ENCODE measurements at places on chromosomes 3 and 15. TPM values are rescaled to one million over a fixed set of nuclear protein-coding genes. Genes with fewer than 3 reads are reported as not detected.

The ABI3BP gene
- total RNA-seq, result 0.61 TPM

The MESP2 gene
- not detected for total RNA-seq

The HRG gene
- total RNA-seq, result not detected

DNA sequence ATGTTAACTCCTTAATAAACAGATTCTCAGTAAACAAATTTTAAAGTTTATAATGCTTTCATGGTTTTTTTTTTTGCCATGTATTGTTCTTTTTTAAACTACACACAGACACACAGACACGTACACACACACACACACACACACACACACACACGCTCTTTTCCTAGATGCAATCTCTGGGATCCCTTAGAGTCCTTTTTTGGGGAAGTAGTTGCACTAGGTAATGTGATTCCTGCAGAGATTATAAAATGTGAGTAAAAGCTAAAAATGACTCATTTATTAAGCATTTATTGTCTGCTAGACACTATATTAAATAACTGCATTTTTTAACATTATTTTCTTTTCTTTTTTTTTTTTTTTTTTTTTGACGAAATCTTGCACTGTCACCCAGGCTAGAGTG is 19.9 kb downstream of the NDUFB5 start:
- H3K4me1 ChIP-seq, result no peaks in the 10 kb centered on the region
- DNase-seq, result no peak
- H3K27ac ChIP-seq, result no peak overlapping the region
- H3K4me3 ChIP-seq, result no peak overlapping the region
- H3K36me3 ChIP-seq, result peaks cover 26% of the 10 kb centered on the region
- no peaks in the 10 kb centered on the region for H3K27me3 ChIP-seq

- no peaks in the 10 kb centered on the region for H3K27me3 ChIP-seq
- peak overlapping the region; percentile 62 for H3K27ac ChIP-seq
- DNase-seq, result peak; percentile 88
- H3K36me3 ChIP-seq, result no peaks in the 10 kb centered on the region
Measured at GRCh38 chr3:30286007-30286669, 320.3 kb upstream of the TGFBR2 start.

DNA sequence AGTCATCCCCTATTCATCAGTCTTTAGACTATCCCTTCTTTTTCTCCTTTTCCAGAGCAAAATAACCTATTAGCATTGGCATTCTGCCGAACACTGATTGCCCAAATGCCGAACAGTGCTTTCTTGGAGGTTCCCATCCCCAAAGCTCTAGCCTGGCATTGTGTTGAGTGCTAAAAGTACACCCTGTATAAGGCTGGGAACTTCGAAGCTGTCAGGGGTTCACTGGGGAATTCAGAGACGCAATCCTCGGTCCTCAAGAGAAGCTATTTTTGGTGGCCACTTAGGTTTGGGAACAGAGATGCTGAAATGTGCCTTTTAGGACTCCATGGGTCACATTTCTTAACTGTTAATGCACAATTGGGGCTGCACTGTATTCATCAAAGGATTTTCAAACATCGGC is 8.4 kb downstream of the FRMD5 start:
- H3K4me1 ChIP-seq, result no peaks in the 10 kb centered on the region
- DNase-seq, result no peak
- H3K27me3 ChIP-seq, result no peaks in the 10 kb centered on the region
- no peak overlapping the region for H3K27ac ChIP-seq
- no peak overlapping the region for H3K4me3 ChIP-seq
- no peaks in the 10 kb centered on the region for H3K36me3 ChIP-seq

DNA sequence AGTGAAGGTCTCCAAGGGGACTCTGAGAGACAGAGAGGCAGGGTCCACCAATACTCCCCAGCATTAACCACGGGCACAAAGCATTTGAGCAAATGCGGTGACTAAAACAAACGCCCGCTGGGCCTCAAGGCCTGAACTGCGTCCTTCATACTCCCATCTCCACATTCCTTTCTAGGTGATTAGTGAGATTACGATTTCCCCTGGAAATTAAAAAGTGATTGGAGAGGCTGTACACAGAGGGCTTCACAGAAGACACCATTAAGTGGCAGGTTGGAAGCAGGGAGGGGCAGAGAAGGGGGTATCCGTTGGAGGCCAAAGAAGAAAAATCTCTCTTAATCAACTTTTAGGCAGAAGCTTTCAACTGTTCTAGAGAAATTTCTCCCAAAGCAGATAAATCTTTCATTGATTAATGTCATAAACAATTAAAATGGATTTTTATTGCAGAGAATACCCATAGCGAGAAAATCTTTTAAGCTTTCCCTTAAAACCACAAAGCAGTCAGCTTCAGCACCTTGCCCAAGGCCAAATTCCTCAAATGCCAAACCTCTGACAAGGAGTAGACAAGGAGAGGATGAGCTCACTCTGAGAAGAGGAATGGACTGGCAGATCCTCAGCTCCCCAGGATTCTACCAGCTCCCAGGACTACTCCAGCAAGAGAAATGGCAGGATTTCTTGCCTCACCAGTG is 38.2 kb downstream of the MB21D2 start:
- H3K27ac ChIP-seq, result no peak overlapping the region
- no peaks in the 10 kb centered on the region for H3K27me3 ChIP-seq
- H3K4me1 ChIP-seq, result peaks cover 24% of the 10 kb centered on the region
- H3K4me3 ChIP-seq, result peak overlapping the region; percentile 8

DNA sequence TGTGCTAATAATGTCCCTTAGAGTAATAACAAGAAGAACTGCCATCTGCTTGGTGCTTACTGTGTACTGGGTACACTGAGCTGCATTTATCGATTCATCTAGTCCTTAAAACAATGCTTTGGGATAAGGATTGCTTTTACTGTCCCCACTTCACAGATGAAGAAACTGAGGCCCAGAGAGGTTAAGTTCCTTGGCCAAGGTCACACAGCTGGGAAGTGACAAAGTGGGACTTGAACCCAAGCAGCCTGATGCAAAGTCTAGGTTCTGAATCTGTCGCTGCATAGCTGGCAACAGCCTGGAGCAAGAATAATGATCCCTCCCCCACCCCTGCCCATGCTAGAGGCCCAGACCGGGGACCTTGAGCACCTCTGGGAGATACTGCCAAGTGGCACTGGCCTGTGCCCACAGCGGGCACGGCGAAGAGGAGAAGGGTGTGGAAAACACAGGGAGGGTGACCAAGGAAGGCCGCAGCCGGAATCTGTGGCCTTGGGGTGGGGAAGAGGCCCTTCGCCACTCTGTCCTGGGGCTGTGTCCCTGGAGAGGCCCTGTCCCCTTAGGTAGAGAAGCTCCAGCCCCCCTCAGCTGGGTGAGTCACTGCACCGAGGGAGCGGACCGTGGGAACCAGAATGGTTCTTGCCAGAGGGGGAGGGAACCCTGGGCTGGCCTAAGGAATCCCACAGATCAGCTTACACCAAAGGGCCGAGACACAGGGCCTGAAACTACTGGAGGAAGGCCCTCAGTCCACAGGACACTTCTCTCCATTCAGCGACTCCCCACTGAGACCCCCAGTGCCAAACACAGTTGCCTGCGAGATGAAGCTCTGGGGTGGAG is 3.5 kb downstream of the PLXND1 start:
- no peaks in the 10 kb centered on the region for H3K27me3 ChIP-seq
- DNase-seq, result peak; percentile 85
- H3K4me3 ChIP-seq, result no peak overlapping the region
- H3K4me1 ChIP-seq, result peaks cover 24% of the 10 kb centered on the region
- H3K27ac ChIP-seq, result peak overlapping the region; percentile 13
- no peaks in the 10 kb centered on the region for H3K36me3 ChIP-seq

DNA sequence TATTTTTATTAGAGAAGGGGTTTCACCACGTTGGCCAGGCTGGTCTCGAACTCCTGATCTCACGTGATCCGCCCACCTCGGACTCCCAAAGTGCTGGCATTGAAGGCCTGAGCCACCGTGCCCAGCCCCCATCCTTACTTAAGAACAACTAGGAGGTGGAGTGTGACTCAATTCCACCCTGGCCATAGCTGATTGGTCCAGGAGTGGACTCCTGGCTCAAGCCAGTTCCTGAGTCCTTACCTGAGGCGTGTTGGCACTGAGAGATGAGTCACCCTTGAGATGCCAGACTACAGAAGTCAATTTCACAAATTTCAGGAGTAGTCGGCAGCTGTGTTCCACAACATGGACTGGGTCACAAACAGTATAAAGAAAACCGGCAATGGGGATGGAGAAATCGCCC is 124.2 kb downstream of the SHQ1 start:
- H3K27ac ChIP-seq, result no peak overlapping the region
- DNase-seq, result no peak
- H3K4me1 ChIP-seq, result peaks cover 5% of the 10 kb centered on the region
- H3K36me3 ChIP-seq, result no peaks in the 10 kb centered on the region
- no peak overlapping the region for H3K4me3 ChIP-seq
- H3K27me3 ChIP-seq, result no peaks in the 10 kb centered on the region

DNA sequence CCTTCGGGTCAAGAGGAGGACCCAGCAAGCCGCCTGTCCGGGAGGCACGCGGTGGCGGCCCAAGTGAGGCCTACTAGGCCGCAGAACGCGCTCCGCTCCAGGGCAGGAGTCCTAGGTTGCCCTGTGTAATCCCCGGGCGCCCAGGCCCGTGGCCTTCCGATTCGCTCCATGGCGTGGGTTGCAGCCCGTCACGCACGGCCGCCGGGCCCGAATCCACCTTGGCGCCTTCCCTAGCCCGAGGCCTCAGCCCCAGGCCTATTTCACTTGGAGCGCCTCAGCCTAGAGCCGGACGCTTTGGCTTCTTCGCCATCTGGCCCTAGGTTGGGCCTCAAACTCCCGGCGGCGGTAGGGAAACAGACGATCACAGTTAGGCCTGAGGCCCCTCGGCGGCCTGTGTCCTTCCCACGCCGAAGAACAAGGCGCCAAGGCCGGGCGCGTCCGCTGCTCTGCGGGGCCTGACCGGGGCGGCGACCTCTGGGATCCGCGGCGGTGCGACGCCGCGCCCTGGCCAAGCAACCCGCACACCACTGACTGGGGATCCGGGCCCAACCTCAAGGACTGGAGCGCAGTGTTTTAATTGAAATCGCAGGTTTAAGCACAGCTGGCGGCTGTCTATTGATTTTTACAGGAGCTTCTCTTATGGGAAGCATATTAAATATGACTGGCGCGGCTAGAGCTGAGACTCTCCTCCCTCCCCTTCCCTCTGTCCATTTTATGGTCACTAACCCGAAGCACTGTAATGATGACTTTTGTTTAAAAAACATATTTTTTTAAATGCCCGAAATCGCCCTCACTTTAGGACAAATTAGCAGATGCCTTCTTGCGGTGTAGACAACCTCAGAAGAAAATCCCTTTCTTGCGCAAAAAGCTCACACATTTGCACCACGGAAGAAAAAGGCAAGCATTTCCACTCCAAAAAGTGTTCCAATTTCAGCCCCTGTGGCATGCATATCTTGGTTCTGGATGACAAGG is 3.8 kb upstream of the FEZF2 start:
- H3K4me3 ChIP-seq, result no peak overlapping the region
- no peaks in the 10 kb centered on the region for H3K4me1 ChIP-seq
- no peak for DNase-seq
- no peaks in the 10 kb centered on the region for H3K36me3 ChIP-seq

GRCh38 chr3:150077581-150078247 is 107.0 kb upstream of the PFN2 start:
- H3K4me3 ChIP-seq, result no peak overlapping the region
- no peaks in the 10 kb centered on the region for H3K27me3 ChIP-seq
- no peaks in the 10 kb centered on the region for H3K36me3 ChIP-seq
- peaks cover 58% of the 10 kb centered on the region for H3K4me1 ChIP-seq

DNA sequence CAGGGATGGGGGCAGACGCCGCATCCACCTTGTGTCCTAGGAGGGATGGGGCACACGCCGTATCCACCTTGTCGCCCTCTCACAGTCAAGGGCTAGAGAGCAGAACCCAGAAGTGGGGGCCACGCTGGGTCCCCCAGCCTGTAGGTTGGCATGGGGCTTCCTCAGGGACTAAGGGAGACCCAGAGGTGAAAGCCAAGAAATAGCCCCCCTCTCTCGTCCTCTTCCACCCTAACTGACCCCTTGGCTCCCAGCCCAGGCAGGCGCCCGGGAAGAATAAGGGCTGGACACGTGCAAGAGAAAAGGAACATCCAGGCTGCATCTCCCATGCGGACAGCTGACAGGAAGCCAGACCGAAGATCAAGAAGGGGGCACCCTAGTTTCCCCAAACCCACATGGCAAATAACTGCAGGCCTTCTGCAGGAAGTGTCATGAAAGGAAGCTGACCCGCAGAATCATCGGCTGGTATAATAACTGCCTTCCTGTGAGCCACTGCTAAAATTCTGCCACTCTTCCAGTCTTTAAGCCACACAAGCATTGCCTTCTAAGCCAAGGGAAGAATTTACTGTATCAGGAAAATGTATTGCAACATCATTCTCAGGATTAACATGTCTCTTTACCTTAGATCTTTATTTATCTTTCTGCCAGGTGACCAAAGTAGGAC is 38.5 kb upstream of the TFRC start:
- H3K27ac ChIP-seq, result no peak overlapping the region
- H3K4me1 ChIP-seq, result peaks cover 16% of the 10 kb centered on the region
- no peak overlapping the region for H3K4me3 ChIP-seq
- H3K27me3 ChIP-seq, result no peaks in the 10 kb centered on the region
- peak; percentile 73 for DNase-seq
- no peaks in the 10 kb centered on the region for H3K36me3 ChIP-seq

DNA sequence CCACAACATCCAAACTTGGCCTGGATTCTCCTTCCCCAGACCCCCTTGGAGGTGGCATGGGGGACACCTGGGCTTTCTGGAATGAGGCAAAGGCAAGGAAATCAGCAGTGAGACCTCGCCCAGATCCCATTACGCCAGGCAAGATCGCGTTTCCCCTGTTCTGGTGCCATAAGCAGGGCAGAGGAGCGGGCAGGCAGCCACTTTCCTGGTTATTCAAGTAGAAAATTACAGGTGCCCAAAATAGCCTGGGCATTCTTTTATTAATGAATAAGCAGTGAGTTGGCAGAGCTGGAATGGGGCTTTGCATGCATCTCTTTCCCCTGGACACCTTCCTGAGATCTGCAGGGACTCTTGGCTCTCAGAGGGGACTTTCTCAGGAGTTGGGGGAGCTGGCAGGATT is 31.5 kb upstream of the FAM107A start:
- H3K27ac ChIP-seq, result no peak overlapping the region
- no peak overlapping the region for H3K4me3 ChIP-seq
- no peaks in the 10 kb centered on the region for H3K36me3 ChIP-seq

GRCh38 chr3:16061491-16061890 is 113.0 kb upstream of the GALNT15 start:
- DNase-seq, result no peak
- no peak overlapping the region for H3K27ac ChIP-seq
- H3K4me3 ChIP-seq, result no peak overlapping the region

GRCh38 chr15:69668963-69669362 is 216.3 kb downstream of the RPLP1 start:
- H3K4me3 ChIP-seq, result no peak overlapping the region
- H3K27me3 ChIP-seq, result no peaks in the 10 kb centered on the region
- no peak overlapping the region for H3K27ac ChIP-seq
- no peaks in the 10 kb centered on the region for H3K36me3 ChIP-seq
- H3K4me1 ChIP-seq, result peaks cover 33% of the 10 kb centered on the region

DNA sequence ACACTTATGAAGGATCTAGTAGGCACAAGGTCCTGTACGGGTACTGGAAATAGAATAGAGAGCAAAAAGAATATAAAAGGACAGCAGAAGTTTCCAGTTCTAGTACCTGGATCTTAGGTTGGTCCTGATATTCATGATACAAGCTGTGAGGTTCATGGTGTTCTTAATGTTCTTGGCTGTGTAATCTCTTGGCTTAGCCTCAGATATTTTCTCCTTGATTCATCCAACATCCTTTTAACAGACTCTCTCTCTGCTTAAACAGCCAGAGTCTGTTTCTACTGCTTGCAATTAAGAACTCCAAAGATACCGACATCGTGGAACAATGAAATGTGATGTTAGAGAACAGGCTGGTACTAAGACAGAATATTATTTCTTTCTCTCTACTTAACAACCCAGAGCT is 49.9 kb downstream of the CNTN3 start:
- H3K27me3 ChIP-seq, result no peaks in the 10 kb centered on the region
- no peaks in the 10 kb centered on the region for H3K36me3 ChIP-seq
- no peak overlapping the region for H3K27ac ChIP-seq
- no peak overlapping the region for H3K4me3 ChIP-seq
